Naive thymus-derived CD8-positive, alpha-beta T cell (primary cell): ENCODE measurements at places on chromosomes 6 and 20. TPM values are rescaled to one million over a fixed set of nuclear protein-coding genes. Genes with fewer than 3 reads are reported as not detected.

DNA sequence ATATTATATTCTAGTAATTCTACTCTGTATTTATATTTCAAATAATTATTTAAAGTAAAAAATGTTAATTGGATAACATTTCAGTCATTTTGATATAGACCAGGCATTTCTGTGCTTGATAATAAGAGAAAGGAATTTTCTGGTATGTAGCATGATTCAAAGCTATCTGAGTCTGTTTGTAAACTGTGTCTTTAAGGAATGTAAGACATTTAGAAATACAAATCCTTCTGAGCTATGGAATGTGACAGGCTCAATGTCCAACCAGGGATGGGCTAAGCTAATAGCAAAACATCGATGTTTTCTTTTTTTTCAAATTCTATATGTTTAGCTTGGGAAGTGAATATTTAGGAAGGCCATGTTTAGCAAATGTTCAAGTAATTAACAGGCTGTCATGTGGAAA, 41.5 kb upstream of the FAM83B start:
- DNase-seq, result no peak

DNA sequence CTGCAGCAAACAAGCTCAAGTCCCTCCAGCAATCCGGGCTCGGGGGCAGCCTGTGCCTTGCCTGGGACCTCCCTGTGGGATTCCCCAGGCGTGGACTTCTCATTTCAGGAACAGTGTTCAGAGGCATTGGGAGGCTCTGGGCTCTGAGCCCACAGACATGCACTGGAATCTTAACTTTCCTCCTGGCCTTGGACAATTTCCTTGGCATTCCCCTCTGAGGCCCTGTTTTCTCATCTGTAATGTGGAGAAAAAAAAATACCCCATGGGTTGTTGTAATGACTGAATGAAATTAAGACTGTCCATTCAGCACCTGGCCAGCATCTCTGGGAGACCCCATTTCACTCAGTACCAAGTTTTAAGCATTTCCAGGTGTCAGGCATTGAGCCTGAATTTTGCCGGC, 17.6 kb downstream of the BPIFB4 start:
- DNase-seq, result no peak

HLA-DQA2 gene
- not detected for polyA plus RNA-seq

- no peak for DNase-seq
Measured at GRCh38 chr6:84500726-84501125, 263.7 kb downstream of the TBX18 start.

- no peak for DNase-seq
Measured at GRCh38 chr6:159037756-159038290, 7.0 kb downstream of the TAGAP start.

GRCh38 chr6:111585241-111585973, 20.3 kb downstream of the TRAF3IP2 start:
- DNase-seq, result no peak

C2 gene
- not detected for polyA plus RNA-seq

GRCh38 chr20:15487030-15487429, 1086.2 kb downstream of the KIF16B start:
- no peak for DNase-seq

SLC22A16 gene
- polyA plus RNA-seq, result not detected

GRCh38 chr20:63552481-63553249, 1.3 kb upstream of the FNDC11 start:
- DNase-seq, result peak; percentile 42

LY86 gene
- 6.0 TPM for polyA plus RNA-seq

GRCh38 chr20:32963176-32963575, 41.1 kb downstream of the SUN5 start:
- no peak for DNase-seq

ATP9A gene
- not detected for polyA plus RNA-seq

DNA sequence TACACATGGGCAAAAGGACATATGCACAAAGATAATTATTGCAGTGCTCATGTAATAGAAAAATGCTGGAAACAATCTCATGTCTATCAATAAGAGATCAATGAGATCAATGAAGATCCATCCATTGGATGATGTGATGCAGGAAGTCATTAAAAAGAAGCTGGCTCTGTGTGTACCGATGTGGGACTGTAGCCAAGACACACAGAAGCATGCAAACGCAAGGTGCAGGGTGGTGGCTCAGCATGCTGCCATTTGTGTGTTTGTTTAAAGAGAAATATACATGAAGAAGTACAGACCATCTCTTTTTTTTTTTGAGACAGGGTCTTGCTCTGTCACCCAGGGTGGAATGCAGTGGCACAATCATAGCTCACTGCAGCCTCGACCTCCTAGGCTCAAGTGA, 33.1 kb upstream of the KCNB1 start:
- DNase-seq, result no peak

DNA sequence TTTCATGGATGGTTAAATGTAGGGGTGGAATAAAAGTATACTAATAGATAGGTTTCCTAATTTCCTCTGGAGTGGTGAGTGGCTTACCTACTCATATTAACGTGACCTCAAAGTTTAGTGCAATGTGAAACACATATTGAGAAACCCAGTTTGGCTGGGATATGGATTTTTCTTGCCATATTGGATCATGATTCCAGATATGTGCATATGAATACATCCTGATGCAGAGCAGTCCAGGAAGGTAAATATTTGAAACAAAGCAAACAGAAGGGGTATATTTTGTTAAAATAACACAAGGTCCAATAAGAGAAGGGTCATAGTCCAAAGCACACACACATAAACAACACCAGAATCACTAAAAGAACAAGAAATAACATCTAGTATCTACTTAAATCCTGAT, 608.1 kb downstream of the PKHD1 start:
- no peak for DNase-seq

GRCh38 chr20:49986049-49986448, 3.3 kb downstream of the SNAI1 start:
- DNase-seq, result no peak

GRCh38 chr6:79215213-79215824, 19.2 kb downstream of the HMGN3 start:
- DNase-seq, result no peak

DNA sequence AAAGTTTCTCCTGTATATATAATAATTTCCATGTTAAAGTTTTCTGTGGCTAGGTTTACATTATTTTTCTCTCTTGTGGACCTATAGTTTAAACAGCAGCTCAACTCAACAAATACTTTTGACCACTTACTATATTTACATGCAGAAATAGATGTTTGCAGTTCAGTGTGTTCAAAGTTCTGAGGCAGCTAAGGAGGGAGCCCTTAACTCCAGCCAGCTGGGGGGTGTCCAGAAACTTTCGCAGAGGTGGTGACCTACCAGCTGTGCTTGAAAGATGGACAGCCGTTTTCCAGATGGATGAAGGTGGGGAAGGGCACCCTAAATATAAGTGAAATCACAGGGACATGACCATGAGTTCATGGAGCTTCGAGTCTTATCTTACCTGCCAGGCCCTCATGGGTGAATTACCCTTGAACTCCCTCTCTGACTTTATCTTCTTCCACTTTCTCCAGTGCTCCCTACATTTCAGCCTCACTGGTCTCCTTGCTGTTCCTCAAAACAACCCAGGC, 33.4 kb downstream of the DHX35 start:
- no peak for DNase-seq

- no peak for DNase-seq
Measured at GRCh38 chr20:6959900-6960312, 192.4 kb downstream of the BMP2 start.

DNA sequence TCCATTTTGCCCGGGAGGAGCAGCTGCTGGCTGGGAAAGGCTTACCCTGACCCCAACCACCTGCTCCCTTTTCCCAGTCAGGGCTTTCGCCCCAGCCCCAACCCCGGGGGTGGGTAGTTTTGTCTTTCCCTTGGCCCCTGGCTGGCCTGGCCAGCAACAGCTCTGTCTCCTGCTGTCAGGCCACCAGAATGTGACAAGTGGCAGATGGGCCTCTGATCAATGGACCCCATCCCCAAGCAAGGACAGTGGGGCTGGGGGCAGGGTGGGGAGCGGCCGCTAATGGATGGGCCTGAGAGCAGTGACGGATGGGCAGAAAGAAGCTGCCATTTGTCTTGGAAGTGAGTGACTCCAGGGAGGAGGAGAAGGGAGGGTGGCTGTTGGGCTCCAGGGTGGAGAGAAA, 121.6 kb downstream of the DHX35 start:
- no peak for DNase-seq

SLX4IP gene
- 2.5 TPM for polyA plus RNA-seq

RAET1E gene
- polyA plus RNA-seq, result not detected

DNA sequence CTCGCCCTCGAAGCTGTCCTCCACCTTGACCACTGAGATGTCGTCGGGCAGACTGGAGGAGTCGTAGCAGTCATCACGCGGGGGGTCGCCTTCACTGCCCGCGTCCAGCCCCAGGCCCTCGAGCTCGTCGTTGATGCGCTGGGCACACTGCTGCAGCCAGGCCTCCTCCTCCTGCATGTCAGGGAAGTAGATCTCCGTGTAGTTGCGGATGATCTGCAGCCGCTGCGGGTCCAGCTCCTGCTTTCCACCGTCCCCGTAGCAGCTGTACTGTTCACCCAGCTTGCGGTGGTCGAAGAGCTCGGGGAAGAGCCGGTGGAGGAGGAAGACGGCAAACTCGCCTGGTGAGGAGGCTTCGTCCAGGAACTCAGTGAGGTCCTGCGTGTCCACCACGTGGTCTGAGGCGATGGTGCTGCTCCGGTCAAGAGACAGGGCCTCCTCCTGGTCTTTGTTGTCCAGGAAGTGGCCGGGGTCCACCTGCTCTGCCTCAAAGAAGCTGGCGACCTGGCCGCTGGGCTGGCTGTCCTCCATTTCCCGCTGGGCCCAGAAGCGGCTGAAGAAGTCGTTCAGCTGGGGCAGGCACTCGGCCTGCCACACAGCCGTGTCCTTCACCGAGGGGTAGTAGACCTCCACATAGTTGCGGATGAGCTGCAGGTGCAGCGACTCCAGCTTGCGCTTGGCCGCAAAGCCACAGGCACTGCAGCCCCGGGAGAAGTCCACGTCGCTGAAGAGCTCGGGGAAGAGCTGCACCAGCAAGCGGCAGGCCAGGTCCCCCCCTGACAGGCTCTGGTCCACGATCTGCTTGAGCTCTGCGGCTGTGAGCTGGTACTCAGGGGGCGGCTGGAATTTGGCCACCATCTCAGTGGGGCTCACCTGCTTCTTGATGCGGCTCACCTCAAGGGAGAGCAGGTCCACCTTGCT, 41.9 kb downstream of the MTRES1 start:
- no peak for DNase-seq

DNA sequence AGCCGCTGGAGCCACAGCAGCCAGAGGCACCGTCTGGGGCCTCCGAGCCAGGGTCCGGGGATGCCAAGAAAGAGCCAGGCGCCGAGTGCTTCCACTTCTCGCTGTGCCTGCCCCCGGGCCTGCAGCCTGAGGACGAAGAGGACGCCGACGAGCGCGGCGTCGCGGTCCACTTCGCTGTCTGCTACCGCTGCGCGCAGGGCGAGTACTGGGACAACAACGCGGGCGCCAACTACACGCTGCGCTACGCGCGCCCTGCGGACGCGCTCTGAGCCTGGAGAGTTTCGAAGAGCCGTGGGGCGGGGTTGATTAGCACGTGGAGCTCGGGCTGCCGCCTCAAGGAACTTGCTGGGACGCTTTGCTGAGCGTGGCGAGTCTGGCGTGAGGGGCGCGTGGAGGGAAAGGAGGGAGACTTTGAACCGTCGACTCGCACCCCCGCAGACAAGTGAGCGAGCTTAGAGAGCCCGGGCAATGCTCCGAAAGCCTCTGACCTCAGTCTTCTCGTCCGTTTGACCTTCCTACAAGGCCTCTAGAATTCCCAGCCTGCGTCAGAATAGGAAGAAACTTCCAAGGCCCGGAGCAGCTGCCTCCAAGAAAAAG, 1.3 kb downstream of the PPP1R3G start:
- DNase-seq, result no peak

DNA sequence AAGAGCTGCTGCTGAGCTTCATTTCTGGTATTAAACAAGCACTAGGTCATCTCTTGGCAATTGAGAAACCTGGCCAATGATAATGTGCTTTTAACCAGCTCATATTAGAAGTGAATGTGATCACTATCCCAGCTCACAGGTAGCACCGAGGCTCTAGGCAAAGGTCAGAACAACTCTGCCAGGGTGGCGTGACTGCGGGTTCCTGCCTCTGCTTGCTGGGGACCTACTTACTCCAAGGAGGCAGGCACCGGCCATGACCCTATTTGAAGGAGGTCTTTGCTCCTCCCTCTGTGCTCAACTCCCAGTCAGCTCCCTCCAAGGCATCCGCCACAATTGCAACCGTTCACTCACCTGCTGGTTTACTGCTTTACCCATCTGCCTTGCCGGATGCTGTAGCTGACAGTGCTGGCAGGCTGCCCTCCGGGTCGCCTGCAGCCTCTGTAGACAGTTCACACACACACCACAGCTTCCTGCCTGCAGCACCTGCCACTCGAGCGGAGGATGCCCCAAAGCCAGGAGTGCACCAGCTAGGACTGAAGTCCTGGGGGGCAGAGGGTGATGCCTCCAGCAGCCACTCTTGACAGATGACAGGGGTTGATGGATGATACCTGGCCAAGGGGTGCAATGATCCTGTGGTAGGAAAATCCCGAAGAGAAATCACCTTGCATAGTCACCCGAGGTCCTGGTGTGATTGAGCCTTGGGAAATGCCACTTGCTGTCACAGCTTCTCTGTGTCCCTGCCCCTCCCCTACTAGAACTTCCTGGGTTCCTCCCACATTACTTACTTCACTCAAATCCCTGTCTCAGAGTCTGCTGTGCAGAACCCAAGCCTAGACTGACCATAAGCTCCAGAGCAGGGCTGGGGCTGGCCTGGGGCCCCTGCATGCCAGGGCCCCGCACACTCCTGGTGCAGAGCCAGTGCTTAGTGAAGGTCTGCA, 8.8 kb upstream of the VSX1 start:
- peak; percentile 86 for DNase-seq

GRCh38 chr6:111411978-111412566, 70.9 kb downstream of the REV3L start:
- DNase-seq, result no peak

DNA sequence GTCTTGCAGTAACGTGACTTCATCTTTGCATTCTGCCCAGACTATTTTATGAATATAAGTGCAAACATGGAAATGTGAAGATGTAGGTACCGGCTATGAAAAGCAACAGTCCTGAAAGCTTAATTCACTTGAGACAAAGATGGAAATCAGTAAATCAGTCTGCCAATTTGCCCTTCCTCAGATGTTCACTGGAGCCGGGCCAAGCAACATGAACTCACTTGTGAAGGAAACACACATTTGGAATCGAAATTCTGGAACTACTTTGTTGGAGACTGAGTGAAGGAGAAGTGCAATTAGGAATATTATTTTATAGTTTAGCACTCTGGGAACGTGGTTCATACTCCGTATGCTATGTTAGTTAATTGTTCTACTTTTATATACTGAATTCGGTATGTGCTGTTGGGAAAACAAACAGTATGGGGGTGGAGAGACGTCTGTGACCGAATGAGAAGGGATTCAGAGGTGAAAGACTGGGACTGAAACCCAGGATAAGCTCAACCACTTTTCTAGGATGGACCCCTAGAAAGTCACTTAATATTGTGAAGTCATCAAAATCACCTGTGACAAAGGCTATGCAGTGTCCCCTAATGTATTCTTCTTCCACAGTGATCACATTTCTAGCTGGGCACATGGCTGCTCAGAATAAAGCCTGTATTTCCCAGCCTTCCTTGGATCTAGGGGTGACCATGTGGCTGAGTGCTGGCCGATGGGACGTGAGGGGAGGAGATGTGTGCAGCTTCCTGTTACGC, 95.5 kb downstream of the PREX1 start:
- DNase-seq, result no peak

SLC12A5 gene
- polyA plus RNA-seq, result not detected

- DNase-seq, result no peak
Measured at GRCh38 chr6:162404951-162405350, 322.6 kb downstream of the PRKN start.

ADGRF5 gene
- not detected for polyA plus RNA-seq

- DNase-seq, result no peak
Measured at GRCh38 chr20:6178537-6178936, 55.7 kb upstream of the FERMT1 start.

ADGRG6 gene
- 0.73 TPM for polyA plus RNA-seq
